ENCODE measurements at places on chromosomes 6 and 20.

- DNase-seq, result no peak
Measured at GRCh38 chr6:43976706-43977403, 150.4 kb downstream of the MRPL14 start.

GRCh38 chr20:41475503-41475902, 108.9 kb upstream of the EMILIN3 start:
- DNase-seq, result no peak

- no peak for DNase-seq
Measured at GRCh38 chr6:71733970-71734899, 152.1 kb upstream of the RIMS1 start.

GRCh38 chr6:13866301-13866700, 51.9 kb upstream of the MCUR1 start:
- DNase-seq, result no peak

- DNase-seq, result peak; percentile 37
Measured at GRCh38 chr6:116010790-116011401, 49.8 kb downstream of the FRK start.

DNA sequence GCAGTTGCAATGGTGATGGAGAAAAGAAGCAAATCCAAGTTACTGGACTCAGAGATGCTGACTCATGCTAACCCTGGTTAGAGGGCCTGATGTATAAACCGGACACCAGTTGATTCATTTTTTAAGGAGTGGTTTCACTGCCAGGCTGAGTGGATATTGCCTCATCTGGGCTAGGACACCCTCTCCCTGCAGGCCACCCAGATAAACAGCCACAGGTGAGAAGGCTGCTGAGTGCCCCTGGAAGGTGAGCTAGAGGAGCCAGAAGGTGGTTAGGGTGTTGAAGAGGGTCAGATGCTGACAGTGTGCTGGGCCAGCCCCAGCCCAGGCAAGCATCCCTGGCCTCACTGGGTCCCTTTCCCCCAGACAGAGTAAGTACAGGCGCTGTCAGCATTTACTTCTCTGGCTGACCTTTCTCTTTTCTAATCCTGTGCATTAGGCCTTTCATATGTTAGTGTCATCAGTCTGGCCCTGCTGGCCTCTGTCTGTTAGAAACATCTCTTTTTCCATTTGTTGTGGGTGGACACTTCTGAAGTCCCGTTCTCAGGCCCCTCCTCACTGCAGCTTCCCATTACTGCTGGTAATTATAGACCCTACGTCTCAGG, 13.5 kb downstream of the EPB41L1 start:
- no peak for DNase-seq

DNA sequence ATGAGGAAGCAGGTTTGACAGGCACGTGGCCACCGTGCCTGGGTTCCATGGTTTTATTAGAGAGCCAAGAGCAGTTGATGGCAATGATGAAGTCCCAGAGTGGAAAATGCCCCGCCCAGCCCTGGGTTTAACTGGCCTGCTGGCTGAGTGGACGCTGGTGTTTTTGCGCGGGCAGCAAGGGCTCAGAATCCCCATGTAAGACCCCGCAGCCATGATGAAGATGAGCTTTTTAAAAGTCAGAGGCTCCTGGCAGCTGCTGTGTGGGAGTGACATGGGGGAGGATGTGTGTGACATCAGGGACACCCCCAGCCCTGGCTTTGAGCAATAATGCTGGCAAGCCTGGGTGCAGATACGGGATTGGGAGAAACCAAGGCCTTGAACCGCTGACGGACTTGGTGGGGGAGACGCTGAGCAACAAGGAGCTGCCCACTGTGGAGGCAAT, 33.0 kb upstream of the SLCO4A1 start:
- no peak for DNase-seq

DNA sequence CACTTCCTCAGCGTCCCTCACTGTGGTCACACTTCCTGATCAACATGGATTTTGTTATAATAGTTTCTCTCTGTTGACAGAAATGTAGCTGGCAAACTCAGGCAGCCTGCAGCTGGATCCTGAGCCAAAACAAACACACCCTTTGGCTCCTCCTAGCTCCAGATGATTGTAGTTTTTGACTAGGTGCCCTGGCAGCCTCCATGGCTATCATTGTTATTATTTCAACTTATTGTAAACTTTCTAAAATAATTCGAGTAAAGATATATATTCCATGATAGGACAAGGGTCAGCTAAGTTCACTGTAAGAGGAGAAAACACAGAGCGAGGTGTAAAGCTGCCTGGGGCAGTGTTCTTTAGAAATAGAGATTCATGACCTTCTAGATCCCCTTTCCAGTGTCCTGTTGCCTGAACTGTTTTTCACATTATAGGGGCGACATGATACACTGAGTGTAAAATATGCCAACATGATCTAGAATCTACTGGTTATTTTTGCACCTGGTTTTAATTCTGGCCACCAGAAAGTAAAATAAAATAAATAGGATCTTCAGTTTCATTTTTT, 98.2 kb upstream of the HDGFL1 start:
- DNase-seq, result no peak
